ENCODE measurements at places on chromosomes 11 and 22.

- DNase-seq = no peak
These were observed 27.5 kb downstream of the CADM1 start for GRCh38 chr11:115476463-115477286.

- DNase-seq = no peak
These were observed 922 bp downstream of the CRACR2B start for GRCh38 chr11:828506-829175.

GRCh38 chr11:131279654-131280384 is 90.6 kb upstream of the NTM start:
- no peak for DNase-seq

DNA sequence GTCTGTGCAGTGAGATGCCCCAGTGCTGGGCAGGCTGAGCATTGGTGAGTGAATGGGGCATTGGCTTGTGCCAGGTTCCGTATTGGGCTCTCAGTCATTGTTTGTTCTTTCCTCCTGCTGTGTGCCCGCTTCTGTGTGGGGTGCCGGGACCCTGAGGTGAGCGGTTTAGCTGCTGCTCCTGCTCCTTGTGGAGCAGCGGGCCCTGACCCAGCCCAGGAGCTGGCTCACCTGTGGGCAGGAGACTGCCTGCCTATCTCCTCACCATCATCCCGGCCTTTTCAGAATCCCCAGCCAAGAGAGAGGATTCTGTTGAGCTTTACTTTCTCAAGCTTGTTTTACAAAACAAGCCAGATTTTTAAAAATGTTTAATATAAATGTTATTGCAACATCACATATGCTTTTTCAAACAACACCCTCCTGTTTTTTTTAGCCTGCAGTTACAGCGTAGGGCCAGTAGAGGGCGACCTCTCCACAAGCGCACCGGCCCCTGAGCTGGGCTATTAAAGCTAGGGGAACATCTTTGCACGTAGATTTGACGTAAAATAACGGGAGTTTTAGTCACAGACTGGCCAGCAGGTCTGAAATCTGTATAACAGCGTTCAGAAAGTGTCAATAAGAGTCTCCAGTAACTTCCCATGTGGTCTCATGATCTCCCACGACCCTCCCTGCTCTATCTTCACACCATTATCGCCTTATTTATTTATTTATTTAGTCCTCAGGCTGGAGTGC is 25.1 kb upstream of the RELT start:
- peak; percentile 40 for DNase-seq

DNA sequence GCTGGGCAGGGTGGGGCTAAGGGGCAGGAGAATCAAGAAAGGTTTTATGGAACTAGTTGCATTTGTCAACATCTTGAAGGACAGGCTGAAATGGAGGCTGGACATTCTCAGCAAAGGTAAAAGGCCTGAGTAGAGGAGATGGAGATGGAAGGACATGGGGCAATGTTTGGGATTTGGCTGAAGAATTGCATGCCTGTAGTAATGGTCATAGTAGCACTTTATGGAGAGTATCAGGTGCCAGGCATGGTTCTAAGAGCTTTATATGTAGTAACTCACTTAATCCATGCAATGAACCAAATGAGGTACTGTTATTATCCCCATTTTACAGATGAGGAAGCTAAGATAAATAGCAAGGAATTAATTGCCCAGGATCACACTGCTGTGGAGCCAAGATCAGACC is 23.9 kb downstream of the BMAL1 start:
- DNase-seq = no peak

GRCh38 chr22:28743852-28744251 is 2.0 kb downstream of the HSCB start:
- DNase-seq = no peak

- DNase-seq = peak; percentile 35
These were observed 6.5 kb downstream of the DCPS start for GRCh38 chr11:126310200-126310991.

DNA sequence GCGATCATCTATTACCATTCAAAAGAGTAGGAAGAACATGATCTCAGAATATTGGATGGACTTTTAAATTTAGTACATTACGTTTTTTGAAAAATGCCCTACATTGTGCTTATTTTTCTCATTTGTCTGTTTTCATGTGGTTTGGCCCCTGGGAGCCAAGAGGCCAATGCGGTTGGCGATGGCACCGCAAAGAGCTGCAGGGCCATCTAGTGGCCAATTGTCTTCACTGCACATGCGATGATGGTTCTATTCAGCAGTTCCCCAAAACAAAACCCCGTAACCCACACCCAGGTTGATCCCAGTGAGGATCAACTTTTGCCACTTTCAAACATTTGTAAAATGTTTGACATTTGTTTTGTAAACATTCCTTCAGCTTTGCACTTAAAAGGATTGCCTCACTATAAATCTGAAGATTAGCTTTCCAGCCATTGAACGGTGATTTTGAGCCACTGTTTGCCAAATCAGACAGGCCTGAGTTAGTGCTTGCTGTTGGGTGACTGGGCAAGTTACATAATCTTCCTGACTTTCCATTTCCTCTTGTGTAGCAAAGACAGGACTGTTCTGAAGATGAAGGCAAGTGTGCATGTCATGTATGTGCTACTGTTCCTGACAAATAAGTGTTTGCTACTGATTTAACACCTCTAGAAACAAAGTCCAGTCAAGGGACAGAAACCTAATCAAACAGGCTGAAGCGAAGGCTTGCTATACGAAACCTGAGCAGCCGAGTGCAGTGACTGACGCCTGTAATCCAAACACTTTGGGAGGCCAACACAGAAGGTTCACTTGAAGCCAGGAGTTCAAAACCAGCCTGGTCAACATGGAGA is 29.2 kb upstream of the XBP1 start:
- DNase-seq = peak; percentile 63
